ENCODE measurements at places on chromosomes 12 and 14.
A peak's percentile ranks its signal among the peaks of the same experiment; 100 is the strongest.

- no peak for DNase-seq
These were observed 39.7 kb downstream of the FOXN4 start for GRCh38 chr12:109269428-109269827.

GRCh38 chr12:106766393-106766826 lies 8.1 kb upstream of the RIC8B start:
- DNase-seq: no peak

- no peak for DNase-seq
These were observed 474 bp downstream of the TRPV4 start for GRCh38 chr12:109832541-109833306.

DNA sequence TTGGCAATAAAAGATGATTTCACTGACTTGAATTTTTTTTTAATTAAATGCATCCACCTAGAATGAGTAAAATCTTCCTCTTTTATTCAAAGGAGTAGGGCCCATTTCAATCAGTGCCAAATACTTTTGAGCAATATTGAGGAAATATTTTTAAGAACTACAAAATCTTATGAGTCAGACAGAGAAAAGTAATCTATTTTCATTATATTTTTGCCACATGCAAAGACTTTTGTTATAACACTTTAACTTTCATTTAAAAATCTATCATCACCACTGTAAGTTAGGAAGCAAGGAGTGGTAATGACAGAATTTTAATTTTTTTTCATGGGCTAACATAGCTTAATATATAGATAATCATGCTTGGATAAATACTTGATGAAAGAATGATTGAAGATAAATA lies 345.2 kb upstream of the KITLG start:
- DNase-seq: peak; percentile 38

- no peak for DNase-seq
These were observed 192.8 kb downstream of the NRXN3 start for GRCh38 chr14:78363008-78363407.

GRCh38 chr12:124695861-124696260 lies 128.4 kb upstream of the NCOR2 start:
- DNase-seq: no peak

DNA sequence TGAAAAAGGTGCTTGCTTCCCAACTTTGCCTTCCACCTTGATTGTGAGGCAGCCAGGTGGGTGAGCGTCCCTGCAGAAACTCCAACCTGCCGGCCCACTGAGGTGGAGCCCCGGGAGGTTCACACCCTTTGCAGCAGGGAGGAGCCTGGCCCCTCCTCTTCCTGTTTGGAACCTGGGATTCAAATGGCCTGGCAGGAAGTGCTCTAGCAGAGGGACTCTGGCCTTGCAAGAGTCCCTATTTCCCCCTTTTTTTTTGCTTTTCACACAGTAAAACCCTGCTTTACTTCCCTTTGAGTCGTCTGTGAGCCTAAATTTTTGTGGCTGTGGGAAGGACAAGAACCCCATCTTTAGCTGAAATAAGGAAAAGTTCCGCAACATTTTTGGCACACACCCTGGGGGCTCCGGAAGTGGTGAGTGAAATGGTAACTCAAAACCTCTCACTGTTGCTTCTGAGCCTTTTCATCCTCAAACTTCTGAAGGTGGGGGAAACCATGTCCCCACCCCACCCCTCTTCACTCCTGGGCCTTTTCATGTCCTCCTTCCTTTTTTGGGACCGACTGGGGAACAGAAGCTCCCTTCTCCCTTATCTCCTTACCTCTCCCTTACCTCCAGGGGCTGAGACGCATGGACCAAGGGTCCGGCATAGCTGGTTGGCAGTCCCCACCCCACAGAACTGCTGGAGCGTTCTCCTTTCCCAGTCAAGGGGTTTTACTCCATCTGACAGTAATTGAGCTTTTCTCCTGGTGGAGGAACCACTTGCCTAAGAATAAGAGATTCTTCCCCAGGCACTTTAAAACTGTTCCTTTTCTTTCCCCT lies 102.0 kb downstream of the KCNMB4 start:
- no peak for DNase-seq

DNA sequence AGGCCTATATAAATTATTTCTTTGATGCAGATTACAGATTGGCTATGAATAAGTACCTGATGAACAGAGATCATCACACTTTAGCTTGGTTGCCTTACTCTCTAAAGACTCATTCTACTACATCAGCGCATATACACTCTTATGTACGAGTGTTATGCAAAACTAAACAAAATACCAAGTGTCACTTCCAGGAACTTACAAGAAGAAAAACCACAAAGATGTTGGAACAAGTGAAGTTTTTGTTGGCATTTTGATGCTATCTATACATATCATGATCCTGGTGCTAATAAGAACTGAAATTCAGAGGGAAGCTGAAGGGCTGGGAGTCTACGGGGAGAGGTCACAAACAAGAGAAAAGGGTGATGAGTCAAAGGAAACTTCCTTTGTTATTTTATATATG lies 47.9 kb upstream of the CERS5 start:
- peak; percentile 47 for DNase-seq

DNA sequence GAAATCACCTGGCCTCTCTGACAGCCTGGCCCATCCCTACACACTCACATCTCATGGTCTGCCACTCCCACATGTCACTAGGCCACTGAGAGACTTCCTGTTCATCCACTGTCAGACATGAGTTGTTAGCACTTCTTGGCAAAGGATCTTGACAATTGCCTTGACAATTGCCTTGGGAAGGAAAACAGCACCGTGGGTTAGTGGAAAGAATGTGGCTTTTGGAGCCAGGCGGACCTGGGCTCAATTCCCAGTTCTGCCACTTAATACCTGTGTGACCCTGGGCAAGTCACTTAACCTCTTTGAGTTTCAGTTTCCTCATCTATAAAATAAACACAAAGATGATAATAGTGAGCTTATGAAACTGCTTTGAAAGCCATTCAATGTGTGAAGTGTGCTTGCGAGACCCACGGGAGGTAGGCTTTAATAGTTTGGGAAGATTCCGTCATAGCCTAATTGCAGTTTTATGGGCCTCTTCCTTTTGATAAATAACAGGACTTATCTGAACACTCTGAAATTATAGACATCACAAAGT lies 250.4 kb downstream of the C12orf75 start:
- no peak for DNase-seq

GRCh38 chr14:79709573-79709972 lies 501.7 kb downstream of the DIO2 start:
- no peak for DNase-seq

DNA sequence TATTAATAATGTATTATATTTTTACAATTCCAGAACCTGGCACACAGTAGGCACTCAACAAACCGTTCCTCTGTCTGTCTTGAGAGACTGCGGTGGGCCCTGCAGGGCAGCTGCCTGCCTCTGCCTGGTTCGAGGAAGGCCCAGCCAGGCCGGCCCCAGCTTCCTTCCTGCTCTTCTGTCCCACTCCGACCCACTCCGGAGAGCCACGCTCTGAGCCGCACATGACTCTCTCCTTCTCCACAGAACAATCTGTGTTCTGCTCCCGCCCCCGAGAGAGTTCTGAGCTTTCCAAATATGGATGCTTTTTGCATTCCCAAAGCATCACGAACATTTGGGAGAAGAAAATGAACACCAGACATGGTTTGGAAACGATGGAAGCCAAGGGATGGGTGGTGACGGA lies 57.3 kb downstream of the TTC7B start:
- peak; percentile 79 for DNase-seq

DNA sequence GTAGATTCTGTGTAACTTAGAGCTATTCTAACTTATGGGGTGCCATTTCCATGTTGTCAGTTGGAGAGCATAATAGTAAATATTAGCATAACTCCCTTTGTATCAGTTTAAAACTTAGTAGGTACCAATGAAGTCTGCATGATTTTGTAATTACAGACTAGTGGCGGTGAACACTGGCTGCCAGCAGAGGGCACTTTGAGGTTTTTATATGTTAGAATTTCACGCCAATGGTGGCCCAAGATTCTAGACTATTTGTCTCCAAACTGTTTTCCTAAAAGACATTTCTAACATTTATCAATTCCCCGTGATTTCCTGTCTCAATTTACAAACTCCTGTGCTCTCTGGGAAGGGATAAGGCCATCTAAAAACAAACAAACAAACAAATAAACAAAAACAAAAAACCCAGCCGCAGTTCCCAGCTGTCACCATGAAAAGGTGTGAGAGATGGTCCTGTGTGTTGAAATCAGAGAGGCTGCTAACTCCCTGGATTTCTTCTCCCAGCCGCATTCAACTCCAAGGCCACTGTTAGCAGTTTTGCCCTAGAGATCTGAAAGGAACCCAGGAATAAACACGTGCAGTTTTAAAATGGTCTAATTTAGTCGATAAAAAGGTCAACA lies 57.6 kb downstream of the BRMS1L start:
- DNase-seq: peak; percentile 42

DNA sequence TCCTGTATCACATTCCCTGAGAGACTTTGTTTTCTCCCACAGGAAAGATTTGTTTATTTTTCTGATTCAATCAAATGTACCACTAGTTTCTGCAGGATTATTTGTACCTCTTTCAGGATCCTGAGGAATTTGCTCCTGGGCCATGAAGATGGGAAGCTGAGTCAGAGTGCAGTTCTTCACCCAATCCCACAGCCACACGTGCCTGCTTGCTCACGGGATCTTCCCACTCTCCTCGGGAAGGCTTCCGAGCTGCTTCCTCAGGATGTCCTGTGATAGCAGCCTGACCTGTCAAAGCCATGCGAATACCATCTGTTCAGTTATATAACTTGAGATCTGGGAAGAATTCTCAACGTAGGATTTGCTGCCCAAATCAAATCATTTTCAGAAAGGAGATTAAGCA lies 41.8 kb upstream of the HIF1A start:
- peak; percentile 53 for DNase-seq

DNA sequence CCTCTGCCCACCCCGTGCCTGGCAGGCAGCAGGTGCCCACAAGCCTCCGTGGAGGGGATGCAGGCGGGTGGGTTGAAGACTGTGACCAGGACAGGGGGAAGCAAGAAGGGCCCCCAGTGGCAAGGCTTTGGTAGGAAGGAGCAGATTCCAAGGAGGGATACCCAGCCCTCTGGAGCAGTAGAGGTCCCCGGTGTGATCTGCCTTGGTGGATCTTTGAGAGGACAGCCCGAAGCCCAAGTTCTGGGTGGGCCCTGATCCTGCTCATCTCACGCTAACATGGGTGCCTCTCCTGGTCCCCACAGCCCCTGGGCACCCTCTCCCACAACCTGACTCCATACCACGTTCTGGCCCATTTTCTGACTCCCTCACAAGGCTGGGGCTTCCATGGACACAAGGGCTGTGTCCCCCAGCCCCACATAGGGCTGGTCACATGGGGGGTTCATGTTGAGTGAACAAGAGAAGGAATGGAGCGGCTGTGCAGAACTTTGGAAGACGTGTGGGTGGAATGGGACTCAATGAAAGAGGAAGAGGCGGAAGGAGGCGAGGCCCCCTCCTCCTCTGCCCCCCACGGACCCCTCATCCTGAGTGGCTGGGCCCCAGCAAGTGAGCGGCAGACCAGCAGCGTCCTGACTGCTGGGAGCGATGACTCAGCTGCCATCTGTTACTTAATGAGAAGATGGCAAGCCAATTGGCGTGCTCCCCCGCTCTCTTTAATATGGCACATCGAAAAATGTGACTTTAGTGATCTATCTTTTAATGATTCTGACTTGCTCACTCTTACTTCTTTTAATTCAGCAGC lies 77.0 kb upstream of the BCL11B start:
- DNase-seq: peak; percentile 14

DNA sequence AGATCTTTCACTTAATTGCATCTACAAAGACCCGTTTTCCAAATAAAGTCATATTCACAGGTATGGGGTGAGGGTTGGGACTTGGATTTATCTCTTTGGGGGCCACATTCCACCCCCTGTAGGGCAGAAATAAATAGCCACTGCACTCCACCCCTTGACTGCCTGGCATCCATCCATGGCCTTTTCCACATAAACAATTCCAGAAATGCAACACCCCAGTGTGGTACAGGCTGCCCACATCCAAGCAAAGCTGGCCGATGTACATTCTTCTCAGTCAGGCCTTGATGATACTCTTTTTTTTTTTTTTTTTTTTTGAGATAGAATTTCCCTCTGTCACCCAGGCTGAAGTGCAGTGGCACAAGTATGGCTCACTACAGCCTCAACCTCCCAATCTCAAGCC lies 12.9 kb downstream of the DGLUCY start:
- DNase-seq: no peak

DNA sequence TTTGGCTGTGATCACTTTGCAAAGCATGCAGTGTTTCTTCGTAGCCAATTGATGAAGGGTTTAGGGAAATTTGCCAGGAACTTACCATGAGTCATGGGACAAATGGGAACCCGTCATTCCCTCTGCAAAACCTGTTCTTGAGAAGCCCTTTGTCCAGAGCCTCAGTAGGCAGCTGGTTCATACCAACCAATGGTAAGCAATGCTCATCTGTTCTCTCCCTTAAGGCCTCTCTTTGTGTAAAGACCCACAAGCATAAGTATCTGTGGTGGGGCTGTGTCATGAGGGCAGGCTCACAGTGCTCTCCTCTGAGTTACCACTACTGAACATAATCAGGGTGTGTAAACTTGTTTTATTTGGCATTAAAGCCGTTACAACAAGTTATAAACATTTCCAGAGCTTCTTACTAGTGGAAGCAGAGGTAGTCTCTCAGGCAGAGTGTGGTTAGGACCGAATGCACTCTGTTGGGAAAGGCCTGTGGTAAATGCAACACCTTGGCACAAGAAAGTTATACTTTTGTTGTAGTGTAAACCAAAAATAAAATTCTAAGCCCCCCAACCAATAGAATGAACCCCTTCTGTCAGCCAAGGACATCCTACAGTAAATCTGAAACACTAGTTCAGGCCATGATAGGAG lies 119.8 kb downstream of the SINHCAF start:
- peak; percentile 71 for DNase-seq

GRCh38 chr12:59941461-59941860 lies 345.6 kb downstream of the SLC16A7 start:
- DNase-seq: no peak

DNA sequence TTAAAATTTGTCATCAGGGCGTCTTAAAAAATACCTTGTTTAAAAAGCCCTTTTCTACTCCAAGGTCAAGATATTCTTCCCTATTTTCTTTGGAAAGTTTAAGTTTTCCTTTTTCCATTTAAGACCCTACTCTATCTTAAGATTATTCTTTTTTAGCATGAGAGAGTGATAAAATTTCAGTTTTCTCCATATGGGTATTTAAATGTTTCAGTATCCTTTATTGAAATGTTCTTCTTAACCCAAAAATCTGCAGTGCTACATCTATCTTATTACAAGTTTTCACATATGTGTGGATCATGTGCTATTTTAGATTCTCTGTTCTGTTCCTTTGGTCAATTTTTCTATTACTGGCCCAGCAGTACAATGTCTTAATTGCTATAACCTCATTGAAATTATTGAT lies 202.2 kb downstream of the TTC6 start:
- DNase-seq: no peak

DNA sequence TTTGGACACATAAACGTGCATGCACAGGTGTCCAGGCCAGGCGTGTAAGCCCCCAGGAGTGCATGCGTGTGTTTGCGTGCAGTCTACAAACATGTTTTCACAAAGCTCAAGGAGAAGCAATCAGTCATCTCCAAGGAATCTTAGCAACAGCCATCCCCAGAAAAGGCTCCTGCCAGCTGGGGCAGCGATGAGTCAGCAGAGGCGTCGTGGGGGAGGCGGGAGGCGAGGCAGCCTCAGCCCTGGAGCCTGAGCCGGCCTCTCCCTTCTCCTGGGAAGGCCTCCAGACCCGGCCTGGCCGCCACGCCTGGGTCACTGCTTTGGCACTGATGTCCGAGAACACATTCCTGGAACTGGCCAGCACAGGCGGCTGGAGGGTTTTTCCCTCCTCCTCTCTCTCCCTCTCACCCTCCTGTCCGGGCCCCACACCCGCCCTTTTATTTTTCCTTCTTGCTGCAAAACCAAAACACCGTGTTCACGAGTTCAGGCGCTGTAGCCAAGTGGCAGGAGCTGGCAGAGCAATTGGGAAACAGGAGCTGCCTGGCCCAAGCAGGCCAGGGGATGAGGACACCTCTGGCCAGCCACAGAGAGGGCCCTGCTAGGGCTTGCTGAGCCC lies 92.7 kb downstream of the LRRC74A start:
- DNase-seq: peak; percentile 98

Measured in fibroblast of skin of scalp (primary cell).